ENCODE measurements at places on chromosomes 4 and X.

GRCh38 chr4:6290769-6291547 is 21.3 kb downstream of the WFS1 start:
- no peak for DNase-seq

DNA sequence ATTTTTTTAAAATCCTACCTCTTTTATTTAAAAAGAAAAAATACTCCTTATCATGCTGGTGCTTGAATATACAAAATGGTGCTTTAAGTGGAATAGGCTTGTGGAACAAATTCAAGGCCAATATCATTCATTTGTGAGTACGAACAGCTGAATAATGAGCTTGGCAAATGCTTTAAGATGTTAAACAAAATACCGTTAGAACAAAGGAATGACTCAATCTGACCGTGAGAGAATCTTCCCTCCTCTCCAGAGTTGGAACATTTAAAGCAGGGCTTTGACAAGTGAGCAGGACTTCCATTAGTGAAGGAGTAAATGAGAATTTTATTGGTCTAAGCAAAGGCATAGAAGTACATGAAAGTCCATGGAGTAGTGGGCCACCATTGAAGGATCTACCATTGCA is 74.5 kb downstream of the DCLK2 start:
- no peak for DNase-seq

- DNase-seq: no peak
Observed at GRCh38 chr4:71866212-71866885, 82.5 kb upstream of the GC start.

- DNase-seq: no peak
Observed at GRCh38 chrX:39894683-39895082, 203.1 kb downstream of the BCOR start.

DNA sequence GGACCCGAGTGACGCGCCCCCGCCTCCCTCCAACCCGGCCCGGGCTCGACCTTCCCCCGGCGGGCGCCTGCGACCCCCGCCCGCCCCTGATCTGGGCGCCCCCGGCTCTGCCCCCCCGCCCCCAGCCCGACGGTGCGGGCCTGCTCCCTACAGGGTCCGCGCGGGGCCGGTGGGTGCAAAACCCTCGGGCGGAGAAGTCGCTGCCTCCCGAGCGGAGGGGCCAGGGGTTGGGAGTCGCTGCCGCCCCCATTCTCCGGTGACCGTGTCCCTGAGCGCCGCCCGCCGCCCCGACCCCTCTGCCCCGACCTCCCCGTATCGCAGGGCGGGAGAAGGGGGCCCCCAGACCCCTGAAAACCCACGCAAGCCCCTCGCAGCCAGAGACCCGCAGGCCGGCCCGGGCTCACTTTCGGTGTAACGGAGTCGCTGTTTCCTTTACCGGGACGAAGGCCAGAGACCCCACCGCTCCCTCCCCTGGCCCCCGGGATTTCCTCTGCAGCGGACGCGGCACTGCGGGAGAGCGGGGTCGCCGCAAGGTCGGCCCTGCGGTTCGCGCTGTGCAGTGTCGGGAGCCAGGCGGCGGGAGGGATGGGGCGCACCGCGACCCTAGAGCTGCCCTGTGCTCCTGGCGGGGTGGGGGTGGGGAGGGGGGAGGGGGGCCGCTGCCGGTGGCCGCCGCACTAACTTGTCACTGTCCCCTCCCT is 729 bp upstream of the CPLX1 start:
- no peak for DNase-seq

DNA sequence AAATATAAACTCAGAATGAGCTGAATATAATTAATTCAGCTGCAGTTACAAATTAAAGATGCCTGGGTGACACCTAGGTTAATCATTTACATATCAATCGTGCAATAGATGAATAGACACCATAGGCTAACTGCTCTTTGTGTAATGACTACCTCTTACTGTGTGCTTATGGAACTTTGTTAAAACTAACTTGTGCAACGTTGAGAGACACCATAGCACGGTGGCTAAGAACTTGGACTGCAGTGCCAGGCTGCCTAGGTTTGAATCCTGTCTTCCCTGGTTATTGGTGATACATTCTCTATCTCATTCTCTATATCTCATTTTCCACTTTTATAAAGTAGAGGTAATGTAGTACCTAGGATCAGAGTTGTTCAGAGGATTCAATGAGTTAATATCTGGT is 46.9 kb downstream of the SMAD1 start:
- no peak for DNase-seq

- DNase-seq: no peak
Observed at GRCh38 chr4:32191961-32192360, 1471.8 kb downstream of the PCDH7 start.

DNA sequence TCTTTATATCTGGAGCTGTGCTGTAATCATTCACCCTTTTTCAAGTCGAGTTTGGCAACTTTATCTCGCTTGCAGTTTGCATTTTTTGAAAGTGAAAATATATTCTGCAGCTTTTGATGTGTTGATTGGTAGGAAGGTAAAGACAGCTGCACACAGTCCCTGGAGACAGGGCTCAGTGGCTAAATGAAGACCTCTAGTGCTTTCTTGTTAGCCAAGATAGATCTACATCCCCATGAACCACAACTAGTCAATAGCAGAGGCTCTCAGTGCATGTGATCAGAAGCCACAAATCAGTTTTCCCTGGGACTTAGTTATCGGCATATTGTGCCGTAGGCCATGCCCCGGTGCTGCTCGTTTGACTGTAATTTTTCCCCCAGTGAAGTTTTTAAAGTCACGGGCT is 587.7 kb upstream of the PITX2 start:
- DNase-seq: no peak

GRCh38 chrX:149650162-149650561 is 18.6 kb upstream of the TMEM185A start:
- no peak for DNase-seq

- no peak for DNase-seq
Observed at GRCh38 chr4:85776096-85776495, 301.1 kb downstream of the ARHGAP24 start.

DNA sequence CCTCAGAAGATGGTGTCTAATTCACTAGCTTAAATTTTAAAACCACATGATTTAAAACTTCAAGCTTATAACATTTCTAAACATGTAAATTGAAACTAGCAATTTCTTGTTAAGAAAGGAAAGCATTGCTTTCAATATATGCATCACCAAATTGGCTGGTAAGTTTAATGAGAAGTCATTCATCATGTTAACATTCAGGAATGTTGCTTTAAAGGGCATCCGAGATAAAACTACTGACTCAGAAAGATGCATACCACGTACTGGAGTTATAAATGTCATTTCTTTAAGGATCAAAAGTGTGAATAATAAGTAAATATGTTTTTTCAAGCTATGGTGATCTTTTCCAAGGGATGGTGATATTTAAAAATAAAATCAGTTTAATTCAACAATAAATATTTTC is 83.3 kb upstream of the VCX2 start:
- DNase-seq: no peak

DNA sequence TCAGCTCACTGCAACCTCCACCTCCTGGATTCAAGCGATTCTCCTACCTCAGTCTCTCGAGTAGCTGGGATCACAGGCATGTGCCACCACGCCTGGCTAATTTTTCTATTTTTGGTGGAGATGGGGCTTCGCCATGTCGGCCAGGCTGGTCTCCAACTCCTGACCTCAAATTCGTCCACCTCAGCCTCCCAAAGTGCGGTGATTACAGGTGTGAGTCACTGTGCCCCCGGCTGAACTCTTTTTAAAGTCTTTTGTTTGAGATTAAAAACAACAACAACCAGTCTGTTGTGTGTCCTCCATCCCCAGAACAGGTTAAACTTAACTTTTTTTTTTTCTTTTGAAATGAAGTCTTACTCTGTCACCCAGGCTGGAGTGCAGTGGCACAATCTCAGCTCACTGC is 36.3 kb upstream of the RBPJ start:
- no peak for DNase-seq

DNA sequence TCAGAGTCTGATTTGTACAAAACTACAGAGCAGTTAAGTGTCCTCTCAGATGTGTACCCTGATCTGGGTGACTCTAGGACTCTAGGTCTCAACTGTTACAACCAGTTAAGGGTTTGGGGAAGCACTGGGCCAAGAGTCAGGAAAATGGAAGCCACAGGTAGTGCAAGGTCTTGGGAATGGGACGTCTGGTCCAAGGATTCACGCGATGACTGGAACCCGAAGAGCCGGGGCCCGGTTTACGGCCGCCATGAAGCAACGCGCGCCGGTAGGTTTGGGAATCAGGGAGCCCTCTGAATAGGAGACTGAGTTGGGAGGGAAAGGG is 321 bp upstream of the HPRT1 start:
- no peak for DNase-seq

DNA sequence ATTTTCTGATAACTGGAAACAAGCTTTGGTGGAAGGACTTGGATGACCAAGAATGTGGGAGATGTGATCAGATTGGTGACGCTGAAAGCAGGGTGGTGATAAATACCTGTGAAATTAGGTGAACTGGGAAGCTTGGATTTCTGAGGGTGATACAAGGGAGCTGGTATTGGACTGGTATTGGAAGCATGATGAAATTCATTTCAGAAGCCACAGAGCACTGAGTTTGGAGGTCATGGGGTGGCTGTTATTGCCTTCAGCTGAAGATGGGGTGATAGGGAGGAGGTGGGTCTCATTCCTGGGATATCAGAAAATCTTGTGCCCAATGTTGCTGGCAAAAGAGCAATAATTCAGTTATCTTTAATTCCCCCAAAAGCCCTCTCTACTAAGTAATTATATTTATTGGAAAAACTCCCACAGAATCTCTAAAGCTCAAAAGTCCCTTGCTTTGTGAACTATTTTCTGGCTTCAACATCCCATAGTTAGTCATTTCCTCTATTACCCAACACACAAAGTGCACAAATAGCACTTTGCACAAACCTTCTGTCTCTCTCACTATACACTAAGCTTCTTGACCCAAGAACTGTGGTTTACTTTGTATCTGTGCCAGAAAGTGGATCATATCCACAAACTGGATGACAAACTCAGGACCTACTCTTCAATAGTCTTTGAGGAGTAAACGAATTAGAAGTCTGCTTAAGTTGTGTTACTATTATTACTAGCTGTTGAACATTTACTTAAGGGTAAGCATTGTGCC is 23.1 kb upstream of the CAMK2D start:
- no peak for DNase-seq

DNA sequence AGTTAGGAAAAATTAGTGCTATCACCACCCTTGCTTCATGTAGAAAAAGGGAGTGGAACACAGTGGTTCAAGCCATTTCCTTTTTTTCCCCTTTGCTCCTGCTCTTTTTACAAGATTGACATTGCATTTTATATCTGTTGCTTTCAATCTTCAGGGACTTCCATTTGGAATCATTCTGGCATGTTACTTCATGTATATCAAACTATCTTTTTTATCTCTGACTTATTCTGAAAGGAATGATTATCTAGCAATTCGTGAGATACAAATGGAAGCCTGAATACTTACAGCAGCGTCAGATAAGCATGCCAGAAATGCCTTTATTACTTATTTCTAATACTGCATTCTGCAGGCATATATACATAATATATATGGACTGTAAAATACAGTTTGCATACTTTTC is 20.4 kb downstream of the ADGRL3 start:
- no peak for DNase-seq

DNA sequence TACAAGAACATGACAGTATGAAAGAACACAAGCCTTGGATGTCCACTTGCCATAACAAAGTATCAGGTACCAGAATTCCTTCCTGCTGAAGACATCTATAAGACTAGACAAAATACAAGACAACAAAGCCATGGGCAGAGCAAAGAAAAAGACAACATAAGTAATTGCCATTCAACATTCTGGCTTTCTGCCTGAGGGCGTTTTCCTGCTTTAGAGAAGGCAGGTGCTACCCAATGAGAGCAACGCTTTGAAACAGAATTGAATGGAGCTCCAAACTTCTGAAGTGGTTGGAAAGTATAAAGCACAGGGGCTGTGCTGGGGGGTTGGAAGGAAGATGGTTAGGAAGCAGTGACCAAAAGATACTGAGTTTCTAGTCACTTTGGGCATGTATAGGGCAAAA is 30.1 kb downstream of the PDE5A start:
- DNase-seq: no peak

GRCh38 chr4:107210450-107211239 is 174.5 kb upstream of the DKK2 start:
- no peak for DNase-seq

DNA sequence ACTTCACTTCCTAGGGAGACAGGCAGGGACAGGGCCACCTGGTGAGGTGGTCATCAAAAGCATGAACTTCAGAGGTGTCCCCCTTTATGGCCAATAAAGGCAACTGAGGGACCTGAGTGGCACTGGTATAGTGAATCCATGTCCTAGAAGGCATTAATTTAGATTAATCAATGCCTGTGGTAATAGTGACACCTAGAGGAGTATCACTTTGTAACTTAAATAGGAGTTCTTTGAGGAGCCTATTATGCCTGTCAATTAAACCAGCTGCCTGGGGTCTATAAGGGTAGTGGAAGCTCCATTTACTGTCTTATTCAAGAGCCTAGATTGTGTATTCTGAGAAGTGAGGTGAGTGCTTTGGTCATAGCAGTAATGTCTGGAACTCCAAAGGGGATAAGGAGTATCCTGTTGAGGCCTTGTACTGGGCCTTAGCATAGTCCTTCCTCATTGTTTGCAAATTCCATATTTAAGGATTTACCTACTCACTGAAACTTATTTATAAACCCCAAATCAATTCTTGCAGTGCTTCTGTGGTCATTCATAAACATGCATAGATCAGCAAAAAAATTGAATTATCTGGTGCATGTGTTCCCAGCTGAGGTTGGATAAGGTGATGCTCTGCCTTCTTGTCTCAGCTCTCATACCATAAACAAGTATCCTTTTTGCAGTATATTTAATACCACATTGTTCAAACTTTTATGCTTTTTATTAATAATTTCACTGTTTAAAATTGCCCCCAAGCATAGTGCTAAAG is 213.8 kb upstream of the RADX start:
- DNase-seq: no peak

DNA sequence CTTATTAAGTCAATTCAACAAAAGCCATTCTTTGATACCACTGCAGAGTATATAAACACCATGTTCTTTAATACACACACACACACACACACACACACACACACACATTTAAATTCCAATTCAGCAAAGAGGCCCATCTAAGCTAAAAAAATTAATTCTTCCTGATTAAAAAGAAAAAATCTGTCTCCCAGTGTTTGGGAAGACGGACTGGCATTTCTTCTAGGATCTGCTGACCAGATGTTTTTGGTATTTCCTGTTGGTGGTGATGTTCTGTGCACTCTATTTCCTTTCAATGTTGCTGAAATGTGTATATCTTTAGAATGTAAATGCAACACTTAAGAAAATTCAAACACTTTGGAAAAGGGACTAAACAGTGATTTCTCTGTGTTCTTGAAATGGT is 243.8 kb downstream of the THOC2 start:
- DNase-seq: no peak

DNA sequence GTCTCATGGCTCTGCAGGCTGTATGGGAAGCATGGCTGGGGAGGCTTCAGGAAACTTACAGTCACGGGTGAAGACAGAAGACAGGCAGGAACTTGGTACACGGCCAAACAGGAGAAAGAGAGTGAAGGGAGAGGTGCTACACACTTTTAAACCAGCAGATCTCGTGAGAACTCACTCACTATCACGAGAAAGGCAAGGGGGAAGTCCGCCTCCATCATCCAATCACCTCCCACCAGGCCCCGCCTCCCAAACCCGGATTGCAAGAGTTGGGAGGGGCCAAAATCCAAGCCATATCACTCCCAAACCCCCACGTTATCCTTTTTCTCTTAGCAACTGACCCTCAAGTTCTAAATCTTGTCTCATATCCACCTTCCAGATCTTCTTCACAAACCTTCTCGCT is 1710.5 kb upstream of the TENM3 start:
- DNase-seq: no peak

- DNase-seq: no peak
Observed at GRCh38 chr4:71346710-71347109, 7.9 kb downstream of the SLC4A4 start.

- DNase-seq: no peak
Observed at GRCh38 chrX:19017271-19017670, 33.4 kb upstream of the PHKA2 start.
